Smooth muscle cell of the coronary artery (primary cell): ENCODE measurements at places on chromosomes 12 and 14. TPM values are rescaled to one million over a fixed set of nuclear protein-coding genes. Genes with fewer than 3 reads are reported as not detected.

Gene ZFHX2
- 0.08 and 0.35 TPM in 2 replicates for total RNA-seq

Gene CLEC2A
- total RNA-seq: 5.6 TPM in 1 of 2 replicates, not detected in the other

Gene PSME1
- 55.3 and 80.6 TPM in 2 replicates for total RNA-seq

Gene KRT5
- total RNA-seq: 0.15 TPM in 1 of 2 replicates, not detected in the other

Gene MUCL1
- total RNA-seq: not detected in 2 replicates
